ENCODE measurements at places on chromosomes 16 and 17. TPM values are rescaled to one million over a fixed set of nuclear protein-coding genes. Genes with fewer than 3 reads are reported as not detected.

DNA sequence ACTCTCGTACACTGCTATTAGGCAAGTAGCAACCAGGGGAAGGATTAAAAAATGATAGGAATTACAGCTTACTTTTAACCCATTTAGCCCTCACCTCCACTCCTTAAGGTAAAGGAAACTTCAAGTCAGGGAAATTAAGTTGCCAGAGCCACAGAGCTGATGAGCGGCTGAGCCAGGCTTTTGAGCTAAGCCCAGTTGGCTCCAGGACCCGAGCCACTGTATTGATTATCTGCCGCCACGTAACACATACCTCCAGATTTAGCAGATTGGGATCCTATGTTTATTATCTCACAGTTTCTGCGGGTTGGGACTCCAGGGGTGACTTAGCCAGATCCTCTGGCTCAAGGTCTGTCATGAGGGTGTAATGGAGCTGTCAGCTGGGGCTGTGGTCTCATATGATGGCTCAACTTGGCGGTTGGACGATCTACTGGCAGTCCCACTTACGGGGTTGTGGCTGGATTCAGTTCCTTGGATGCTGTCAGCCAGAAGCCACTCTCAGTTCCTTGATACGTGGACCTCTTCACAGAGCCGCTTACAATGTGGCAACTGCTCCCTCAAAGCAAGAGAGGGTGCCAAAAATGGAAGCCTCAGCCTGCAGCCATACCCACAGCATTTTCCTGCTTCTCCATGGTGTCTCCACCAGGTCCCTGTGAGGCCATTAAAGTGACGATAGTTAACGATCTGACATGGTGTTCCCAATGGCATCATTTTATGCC lies 57.3 kb downstream of the TMEM186 start:
- DNase-seq, result no peak

GRCh38 chr17:34382621-34383124 lies 19.6 kb upstream of the CCL1 start:
- no peak for DNase-seq

FOXL1 gene
- total RNA-seq, result 7.5 TPM

HSD17B2 gene
- not detected for total RNA-seq

DNA sequence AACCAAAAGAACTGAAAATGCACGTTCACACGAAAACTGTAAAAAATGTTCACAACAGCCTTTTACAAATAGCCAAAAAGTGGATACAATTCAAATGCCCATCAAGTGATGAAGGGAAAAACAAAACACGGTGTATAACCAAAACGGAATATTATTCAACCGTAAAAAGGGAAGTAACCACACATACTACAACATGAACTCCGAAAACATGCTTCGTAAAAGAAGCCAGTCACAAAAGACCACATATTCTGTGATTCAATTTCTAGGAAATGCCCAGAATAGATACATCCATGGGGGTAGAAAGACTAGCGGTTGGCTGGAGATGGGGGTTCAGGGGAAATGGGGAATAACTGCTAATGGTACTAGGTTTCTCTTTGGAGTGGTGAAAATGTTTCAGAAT lies 81.5 kb upstream of the TRAP1 start:
- no peak for DNase-seq

DNA sequence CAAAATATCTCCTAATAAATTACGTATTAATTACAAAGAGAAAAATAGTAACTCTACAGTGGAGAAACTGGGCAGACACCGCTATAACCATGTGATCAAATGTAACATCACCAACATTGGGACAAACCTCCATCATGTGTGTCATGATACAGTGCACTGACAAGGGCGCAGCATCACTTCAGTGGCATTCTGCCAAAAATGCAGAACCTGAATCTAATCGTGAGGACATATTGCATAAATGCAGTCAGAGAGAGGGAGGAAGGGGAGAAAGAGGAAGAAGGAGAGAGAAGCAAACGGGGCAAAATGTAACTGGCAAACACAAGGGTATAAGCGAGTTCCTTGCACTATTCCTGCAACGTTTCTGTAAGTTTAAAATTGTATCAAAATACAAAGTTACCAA lies 74.2 kb upstream of the MARCHF10 start:
- DNase-seq, result no peak

DNA sequence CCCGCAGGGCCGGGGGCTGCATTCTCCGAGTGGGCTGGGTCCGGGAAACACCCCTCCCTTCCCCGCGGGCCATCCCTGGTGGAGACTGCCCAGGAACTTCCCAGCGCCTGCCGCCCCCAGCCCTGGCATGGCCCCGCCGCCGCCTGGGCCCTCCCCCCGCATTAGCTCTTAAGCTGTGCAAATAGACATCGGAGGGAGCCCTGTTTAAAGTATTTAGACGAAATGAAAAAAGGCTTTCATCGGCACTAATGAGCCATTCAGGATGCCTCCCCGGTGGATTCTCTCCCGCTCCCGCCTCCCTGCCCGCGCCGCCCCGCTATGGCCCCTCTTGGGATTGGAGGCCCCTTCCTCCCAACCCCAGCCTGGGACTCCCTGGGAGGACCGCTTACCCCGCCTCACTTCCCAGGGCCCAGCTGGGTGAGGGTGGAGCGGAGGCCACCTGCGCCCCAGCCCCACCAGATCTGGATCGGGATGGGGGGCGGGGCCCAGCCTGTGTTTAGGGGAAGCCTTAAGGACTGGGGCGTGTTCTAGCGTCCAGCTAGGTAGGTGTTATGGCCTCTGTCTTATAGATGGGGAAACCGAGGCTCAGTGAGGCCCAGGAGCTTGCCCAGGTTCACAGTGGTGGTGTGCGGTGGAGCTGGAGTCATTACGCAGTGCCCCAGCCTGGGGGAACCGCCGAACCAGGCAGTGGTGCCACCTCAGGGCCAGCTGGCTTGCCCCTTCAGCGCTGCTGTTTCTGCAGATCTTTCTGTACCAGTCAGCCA lies 19.7 kb downstream of the SEZ6 start:
- no peak for DNase-seq

DNA sequence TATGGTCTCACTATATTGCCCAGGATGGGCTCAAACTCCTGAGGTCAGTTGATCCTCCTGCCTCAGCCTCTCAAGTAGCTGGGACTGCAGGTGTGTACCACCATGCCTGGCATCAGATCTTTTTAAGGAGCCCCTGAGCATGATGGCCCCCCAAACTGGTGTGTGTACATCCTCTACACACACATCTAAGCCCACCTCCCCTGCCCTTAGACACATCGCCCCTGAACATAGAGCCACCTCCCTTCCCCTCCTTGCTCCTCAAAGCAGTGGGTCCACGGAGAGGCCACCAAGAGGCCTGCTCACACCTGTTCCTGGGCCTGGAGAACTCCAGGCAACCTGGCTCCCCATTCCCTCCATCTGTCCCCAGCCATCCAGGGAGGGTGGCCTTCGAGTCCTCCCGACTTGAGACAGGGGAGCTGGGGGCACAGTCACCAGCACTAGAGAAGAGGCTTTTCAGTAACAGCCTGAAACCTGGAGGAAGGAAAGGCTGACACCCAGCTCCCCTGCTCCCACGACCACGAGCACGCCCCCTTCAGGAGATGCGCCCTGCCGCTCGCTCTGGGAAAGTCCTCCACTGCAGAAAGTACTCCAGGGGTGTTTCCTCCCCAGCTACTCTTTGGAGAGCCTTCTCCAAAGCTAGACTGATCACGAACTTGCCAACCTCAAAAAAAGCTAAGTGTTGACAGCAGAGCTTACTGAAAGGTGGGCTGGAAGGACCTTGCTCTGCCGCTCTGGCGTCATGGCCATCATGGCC lies 12.6 kb upstream of the PRR29 start:
- no peak for DNase-seq

TLCD2 gene
- total RNA-seq, result 8.2 TPM

ZPBP2 gene
- total RNA-seq, result not detected

DNA sequence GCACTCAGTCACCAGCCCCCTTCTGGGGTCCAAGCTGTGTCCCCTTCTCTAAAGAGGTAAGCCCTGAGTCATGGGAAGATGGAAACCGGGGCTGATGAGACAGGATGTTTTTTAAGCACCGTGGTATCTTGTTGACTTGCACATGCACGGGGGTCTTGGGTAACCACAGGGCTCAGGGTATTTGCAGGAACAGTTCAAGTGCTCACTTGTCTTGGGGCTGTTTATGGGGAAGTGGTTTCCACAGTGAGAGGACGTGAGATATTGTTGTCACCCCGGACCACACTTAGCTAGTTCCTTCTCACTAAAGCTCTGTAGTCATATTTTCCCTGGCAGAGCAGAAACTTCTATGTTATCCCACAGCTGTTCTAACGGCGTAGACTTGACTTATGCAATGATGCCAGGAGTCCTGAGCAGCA lies 7.7 kb downstream of the CCL3L1 start:
- peak; percentile 70 for DNase-seq

GRCh38 chr17:48613862-48614694 lies 1.0 kb downstream of the HOXB8 start:
- DNase-seq, result no peak

GRCh38 chr17:48012151-48012520 lies 25.5 kb downstream of the COPZ2 start:
- DNase-seq, result no peak

DNA sequence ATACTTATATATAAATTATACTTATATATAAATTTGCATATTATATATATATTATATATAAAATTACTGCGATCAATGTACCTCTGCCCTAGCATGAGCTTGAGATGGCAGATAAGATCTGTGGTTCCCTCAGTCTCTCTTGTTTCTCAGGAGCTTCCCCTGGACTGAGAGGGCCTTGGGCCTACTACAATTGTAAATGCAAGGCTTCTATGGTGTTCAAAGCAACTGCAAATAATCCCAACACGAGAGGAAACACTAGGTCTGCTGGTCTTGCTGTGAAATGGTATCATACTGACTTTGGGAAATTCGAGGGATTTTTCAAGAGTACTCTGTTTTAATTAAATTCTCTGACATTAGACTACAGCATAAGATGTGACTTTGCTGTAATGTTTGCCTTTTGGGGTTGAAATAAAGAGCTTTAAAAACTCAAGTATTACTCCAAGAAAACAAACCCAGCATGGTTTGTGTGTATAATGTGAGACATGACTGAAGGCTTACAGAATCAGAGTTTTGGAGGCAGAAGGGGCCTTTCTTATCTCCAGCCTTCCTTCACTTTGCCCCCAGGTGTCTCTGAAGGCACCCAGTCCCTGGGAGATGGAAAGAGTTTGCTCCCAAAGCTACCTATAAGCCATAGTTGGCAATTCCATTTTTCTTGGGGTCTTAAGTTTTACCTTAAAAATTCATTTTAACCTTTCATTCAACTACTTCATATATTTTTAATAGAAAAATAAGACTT lies 24.2 kb downstream of the ACSM1 start:
- DNase-seq, result no peak

SLC13A2 gene
- total RNA-seq, result 0.14 TPM

DNA sequence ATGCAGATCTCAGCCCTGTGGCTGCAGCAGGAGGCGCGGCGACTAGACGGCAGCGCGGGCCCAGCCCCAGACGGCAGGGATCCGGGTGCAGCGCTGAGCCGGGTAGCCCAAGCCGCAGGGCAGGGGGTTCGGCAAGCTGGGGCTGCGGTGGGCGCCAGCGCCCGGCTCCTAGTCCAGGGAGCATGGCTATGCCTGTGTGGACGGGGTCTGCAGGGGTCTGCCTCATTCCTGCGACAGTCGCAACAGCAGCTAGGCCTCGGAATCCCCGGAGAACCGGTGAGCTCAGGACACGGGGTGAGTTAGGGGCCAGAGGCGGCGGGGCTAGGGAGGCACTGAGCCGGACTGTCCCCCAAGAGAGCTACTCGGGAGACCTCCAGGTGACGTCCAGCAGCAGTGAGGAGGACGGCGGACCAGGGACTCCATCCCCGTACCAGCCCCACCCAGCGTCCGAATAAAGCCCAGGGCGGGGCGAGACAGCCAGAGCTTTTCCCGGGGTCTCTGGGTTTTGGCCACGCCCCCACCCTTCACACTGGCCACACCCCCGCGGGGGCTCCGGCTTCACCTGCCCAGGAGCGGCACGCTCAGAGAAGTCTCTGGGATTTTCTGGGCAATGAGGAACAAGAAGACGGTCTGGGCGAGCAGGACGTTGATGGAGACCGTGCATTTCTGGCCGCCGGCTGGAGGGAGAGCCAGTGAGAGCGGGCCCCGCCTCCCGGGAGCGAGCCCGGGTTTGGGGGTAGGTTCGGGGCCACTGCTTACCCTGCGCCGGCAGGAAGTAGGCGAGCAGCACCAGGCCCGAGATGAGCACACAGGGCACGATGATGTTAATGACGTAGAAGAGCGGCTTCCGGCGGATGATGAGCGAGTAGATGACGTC lies 1.1 kb downstream of the C17orf107 start:
- DNase-seq, result no peak

GRCh38 chr17:5209396-5209795 lies 17.7 kb upstream of the ZNF594 start:
- DNase-seq, result no peak

GRCh38 chr16:1458336-1458976 lies 14.1 kb upstream of the CCDC154 start:
- no peak for DNase-seq

DNA sequence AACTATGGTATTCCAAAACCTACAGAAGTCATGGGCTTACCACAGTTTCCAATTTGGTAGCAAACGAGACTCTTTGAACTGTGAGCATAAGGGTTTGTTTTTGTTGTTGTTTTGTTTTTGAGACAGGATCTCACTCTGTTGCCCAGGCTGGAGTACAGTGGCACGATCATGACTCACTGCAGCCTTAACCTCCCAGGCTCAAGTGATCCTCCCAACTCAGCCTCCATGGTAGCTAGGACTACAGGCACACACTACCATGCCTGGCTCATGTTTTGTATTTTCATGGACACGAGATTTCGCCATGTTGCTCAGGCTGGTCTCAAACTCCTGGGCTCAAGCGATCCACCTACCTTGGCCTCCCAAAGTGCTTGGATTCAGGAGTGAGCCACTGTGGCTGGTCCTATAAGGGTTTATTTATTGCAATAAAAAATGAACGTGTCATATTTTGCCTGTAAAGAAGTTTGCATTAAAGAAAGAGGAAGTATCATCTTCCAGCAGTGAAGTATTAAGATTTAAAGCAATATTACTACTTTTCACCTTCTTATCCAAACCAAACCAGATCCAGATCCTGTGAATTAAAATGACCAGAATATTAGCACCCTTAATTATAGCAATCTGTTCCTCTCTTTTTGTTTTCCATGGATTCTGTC lies 37.2 kb downstream of the KCNJ2 start:
- no peak for DNase-seq

CES4A gene
- 7.4 TPM for total RNA-seq

DNA sequence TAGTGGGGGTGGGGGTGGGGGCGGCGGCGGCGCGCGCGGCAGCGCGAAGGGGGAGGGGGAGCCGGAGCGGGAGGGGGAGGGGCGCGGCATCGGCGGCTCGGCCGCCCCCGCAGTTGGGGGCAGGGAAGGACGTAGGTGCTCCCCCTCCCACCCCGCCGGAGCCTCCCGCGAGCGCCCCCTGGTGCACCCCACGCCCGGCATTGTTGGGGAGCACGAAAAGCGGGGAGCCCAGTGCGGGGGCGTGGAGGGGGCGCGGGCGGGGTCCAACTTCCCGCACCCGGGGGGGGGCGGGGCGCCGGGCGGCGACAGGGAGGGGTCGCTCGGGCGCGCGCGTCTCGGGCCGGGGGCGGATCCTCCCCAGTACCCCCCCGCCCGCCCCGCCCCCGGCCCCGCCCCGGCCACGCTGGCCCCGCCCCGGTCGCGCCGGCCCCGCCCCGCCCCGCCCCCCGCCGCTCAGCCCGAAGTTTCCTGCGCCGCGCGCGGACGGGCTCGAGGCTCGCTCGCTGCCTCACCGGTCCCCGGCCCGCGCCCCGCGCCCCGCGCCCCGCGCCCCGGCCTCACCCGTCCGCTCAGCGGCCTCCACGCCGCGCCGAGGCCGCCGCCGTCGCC lies at the start of gene CACNA1H:
CACNA1H (plus strand) TSS at position 456 of the 609 bp plus-strand sequence. CDS start 632 bp downstream, outside the sequence.
- no peak for DNase-seq

GRCh38 chr17:42459801-42460281 lies 1.2 kb downstream of the ATP6V0A1 start:
- no peak for DNase-seq

GRAP gene
- total RNA-seq, result 6.8 TPM

GRCh38 chr16:49833796-49834530 lies 21.9 kb downstream of the ZNF423 start:
- DNase-seq, result no peak

MFAP4 gene
- 231 TPM for total RNA-seq

Measured in posterior vena cava (tissue), 2 donors.